ENCODE measurements at places on chromosomes 3 and 15.
A peak's percentile ranks its signal among the peaks of the same experiment; 100 is the strongest.

DNA sequence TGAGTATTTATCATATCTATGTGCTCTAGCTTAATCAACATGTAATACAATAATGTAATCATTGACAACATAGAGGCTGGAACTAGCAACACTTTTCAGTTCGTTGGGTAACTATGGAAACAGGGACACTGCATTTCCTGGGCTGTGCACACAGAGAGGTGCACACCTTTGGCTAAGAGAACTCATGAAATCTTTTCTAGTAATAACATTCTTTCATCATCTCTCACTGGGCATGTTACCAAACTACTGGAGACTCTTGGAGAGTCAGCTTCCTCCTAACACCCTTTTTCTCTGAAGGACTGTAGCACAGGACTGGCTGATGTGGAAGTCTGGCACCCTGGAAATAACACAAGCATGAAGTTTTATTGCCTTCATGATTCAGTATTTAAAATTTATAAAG lies 135.6 kb downstream of the KCNMB2 start:
- DNase-seq, result no peak

DNA sequence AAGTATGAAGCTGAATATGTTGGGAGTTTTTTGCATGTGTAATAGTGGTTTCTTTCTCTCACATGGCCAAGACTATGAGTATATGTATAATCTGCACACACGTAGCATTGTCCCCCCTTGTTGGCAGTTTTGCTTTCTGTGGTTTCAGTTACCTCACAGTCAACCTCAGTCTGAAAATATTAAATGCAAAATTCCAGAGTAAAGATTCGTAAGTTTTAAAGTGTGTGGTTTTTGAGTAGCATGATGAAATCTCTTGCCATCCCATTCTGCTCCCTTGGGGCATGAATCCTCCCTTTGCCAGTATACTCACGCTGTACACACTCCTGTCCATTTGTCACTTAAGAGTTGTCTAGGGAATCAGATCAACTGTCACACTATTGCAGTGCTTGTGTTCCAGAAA lies 742.0 kb upstream of the CCDC54 start:
- no peak for DNase-seq

DNA sequence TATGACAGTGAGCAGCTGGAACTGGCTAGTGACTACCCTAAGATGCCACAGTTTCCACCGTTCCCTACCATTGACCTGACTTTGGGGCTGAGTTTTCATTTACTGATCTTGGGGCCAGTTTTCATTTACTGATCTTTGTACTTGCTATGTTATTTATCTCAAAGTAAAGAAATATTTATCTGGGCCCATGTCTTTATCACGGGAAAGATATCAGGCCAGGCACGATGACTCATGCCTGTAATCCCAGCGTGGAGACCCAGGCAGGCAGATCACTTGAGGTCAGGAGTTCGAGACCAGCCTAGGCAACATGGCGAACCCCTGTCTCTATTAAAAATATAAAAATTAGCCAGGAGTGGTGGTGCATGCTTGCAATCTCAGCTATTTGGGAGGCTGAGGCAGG lies 83.5 kb downstream of the EOMES start:
- no peak for DNase-seq

GRCh38 chr3:39707314-39707909 lies 102.0 kb upstream of the MYRIP start:
- DNase-seq, result no peak

GRCh38 chr3:115699706-115700105 lies 76.4 kb downstream of the GAP43 start:
- no peak for DNase-seq

- no peak for DNase-seq
Measured at GRCh38 chr3:109116031-109116430, 1.9 kb downstream of the MORC1 start.

DNA sequence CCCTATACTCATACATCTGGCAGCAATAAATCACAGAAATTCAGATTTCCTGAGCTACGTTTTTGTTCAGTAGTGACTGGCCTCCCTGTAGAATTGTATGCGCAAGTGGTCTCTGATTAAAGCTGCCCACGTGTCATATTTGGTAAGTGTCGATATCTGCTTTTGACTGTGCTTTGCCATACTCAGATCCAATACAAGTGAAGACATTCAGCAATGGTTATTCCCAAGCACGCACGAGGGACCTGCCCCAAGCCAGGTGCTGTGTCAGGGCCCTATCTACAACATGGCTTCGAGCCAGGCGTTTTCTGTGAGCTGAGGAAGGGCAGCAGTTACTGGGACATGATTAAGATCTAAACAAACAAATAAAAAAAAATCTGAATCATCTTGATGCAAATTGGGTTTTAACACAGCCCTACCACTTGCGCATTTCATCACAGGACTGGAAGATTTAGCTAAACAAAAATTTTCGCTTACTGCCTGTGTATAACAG lies 47.2 kb upstream of the ICE2 start:
- no peak for DNase-seq

GRCh38 chr3:155038203-155038554 lies 41.9 kb upstream of the MME start:
- no peak for DNase-seq

GRCh38 chr15:81914734-81915256 lies 131.0 kb downstream of the MEX3B start:
- peak; percentile 64 for DNase-seq

DNA sequence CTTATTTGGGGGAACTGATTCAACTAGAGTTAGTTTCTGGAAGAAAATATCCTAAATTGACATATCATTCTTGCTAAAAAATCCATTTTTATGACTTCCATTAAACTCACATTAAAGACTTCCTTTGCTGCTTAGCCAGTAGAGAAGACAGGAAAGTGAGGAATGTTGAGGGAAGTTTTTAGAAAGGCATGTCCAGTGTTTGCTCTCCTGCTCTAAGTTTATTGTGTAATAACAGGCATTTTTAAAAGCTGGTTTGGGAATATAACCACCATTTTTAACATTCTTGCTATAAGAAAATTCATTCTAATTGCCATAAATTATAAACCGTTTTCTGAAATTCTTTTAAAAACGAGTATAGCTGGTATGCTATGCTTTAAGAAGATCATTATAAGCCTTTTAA lies 428.0 kb downstream of the RAP2B start:
- DNase-seq, result no peak

GRCh38 chr3:66093981-66094380 lies 55.3 kb upstream of the MAGI1 start:
- DNase-seq, result no peak

- no peak for DNase-seq
Measured at GRCh38 chr3:187586226-187586625, 84.0 kb downstream of the SST start.

DNA sequence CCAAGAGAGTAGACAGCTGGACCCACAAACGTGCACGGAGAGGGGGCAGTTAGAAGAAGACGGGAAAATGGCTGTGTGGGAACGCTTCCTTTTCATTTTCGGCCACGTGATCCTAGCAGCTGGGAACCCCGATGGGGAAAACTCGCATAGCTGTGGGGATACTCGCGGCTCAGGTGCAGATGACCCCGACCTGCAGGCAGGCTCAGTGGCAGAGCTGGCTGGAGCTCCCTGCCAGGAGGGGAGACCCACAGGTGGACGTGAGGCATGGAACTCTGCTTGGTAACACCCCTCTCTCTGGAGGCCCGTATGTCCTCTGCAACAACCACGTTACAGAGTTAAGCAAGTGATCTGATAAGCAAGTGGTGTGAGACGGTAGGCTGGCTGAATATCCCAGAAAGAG lies 84.6 kb upstream of the SNRPA1 start:
- DNase-seq, result no peak

All from NCI-H510A (cell line).